ENCODE measurements at places on chromosomes 16 and 17. TPM values are rescaled to one million over a fixed set of nuclear protein-coding genes. Genes with fewer than 3 reads are reported as not detected.

DNA sequence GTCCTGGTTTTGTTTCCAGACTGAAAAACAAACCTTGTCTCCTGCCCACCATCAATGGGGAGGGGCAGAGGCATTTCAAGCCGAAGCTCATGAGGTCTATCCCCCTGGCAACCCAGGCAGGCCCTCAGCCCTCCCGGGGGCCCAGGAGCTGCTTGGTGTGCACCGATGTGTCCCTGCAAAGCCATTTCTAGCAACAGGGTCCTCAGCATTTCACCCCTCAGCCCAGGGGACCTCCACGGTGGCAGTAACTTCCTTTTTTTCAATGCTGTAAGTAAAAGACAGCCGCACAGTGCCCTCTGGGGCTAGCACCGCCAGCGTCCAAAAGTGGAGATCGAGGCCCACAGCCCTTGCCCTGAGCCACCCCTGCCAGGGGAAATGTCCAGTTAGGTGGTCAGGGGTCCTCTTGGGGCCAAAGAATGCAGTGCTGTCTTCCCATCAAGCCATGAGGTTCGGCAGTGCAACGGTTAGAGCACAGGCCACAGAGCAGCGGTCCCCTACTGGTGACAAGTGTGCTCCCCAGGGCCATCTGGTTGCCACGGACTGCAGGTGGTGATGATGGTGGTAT, 79.9 kb downstream of the LITAF start:
- DNase-seq = no peak

- DNase-seq = peak; percentile 92
These were observed at the start of gene MARVELD3 for GRCh38 chr16:71626018-71626857. TSS of gene MARVELD3 (plus strand) at chr16:71626184. CDS start at chr16:71626230, 46 bp downstream.

- no peak for DNase-seq
These were observed 96.8 kb downstream of the DYNLRB2 start for GRCh38 chr16:80637621-80638020.

DNA sequence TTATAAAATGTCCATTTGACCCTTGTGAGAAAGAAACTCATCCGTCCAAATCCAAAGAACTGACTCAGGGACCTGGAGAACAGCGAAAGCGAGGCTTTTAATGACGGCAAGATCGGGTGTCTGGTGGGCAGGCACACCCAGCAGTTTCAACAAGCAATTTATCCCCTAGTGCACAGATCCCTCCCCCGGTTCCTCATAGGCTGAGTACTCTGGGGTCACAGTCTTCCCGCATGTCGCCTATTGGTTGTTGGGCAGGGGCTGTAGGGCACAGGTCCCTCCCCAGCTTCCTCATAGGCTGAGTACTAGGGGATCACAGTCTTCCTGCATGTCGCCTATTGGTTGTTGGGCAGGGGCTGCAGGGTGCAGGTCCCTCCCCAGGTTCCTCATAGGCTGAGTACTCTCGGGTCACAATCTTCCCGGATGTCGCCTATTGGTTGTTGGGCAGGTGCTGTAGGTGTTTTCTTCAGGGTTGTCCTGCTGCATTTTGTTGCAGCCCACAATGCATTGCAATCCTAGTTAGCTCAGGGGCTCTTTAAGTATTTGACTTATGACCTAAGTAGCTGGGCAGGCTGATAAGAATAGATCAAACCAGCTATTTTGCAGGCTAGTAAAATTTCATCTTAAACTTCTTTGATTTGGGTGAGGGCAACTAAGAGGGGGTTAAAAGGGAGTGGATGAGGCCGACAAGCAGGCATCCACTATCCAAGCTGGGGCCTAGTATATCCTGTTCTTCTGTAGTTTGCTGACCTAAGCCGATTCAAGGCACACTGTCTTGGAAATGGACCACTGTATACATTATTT, 3.6 kb upstream of the UTS2R start:
- no peak for DNase-seq

The TNFRSF17 gene
- total RNA-seq = not detected

The CEP295NL gene
- total RNA-seq = 0.44 TPM

The CBFA2T3 gene
- 0.07 TPM for total RNA-seq

The TBKBP1 gene
- 15.5 TPM for total RNA-seq

All from hepatocyte (in vitro differentiated cells).